ENCODE measurements at places on chromosomes 16 and 17.

GRCh38 chr16:78485188-78485916 is 385.9 kb downstream of the WWOX start:
- DNase-seq: no peak

GRCh38 chr17:40793832-40794231 is 5.9 kb downstream of the KRT28 start:
- DNase-seq: no peak

DNA sequence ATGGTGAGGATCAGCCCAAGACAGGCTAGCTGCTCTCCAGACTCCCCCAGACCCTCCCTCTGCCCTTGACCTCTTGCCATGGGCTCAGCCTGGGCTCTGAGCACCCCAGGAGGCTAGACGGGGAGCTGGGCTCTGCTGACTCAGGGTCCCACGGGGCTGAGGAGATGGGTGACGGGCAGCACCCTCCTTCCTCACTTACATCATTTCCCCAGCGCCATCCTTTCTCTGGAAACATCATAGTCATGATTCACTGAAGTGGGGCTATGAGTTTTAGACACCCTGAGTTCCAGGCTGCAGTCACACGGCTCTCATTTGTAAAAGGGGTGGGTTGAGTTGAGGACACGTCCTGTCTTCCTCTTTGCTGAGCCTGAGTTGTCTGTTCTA is 3.0 kb upstream of the ITGAX start:
- no peak for DNase-seq

- no peak for DNase-seq
Observed at GRCh38 chr17:28446716-28447395, 26.6 kb upstream of the SLC13A2 start.

GRCh38 chr17:51046514-51047384 is 73.9 kb downstream of the SPAG9 start:
- DNase-seq: no peak

- DNase-seq: no peak
Observed at GRCh38 chr16:48822431-48822830, 212.5 kb upstream of the N4BP1 start.

GRCh38 chr16:12697437-12697836 is 106.2 kb downstream of the CPPED1 start:
- DNase-seq: no peak

DNA sequence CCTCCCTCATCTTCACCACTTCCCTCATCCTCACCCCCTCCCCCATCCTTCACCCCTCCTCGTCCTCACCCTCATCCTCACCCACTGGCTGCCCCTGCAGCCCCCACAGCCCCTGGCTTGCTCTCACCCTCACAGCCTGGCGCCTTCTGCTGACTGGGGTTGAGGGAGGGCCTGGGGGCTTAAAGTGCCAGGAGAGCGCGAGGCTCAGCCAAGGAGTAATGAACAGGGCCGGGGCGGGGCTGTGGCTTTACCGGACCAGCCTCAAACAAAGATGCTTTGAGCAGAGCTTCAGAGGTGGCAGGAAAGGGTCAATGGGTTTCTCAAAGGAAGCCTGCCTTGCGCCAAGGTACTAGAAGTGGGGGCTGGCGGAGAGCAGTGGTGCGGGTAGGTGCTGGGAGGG is at the start of gene PRSS33:
TSS of gene PRSS33 (minus strand) at position 155 of the 400 bp plus-strand sequence. CDS start 1,013 bp downstream, outside the sequence.
- no peak for DNase-seq

- no peak for DNase-seq
Observed at GRCh38 chr17:40542558-40543411, 22.5 kb downstream of the CCR7 start.

- no peak for DNase-seq
Observed at GRCh38 chr17:36994438-36994837, 45.7 kb downstream of the AATF start.

- DNase-seq: no peak
Observed at GRCh38 chr16:11689031-11689840, 21.0 kb downstream of the SNN start.

All from cortex of kidney (tissue), 1 donor.